ENCODE measurements at places on chromosomes 4 and X.

DNA sequence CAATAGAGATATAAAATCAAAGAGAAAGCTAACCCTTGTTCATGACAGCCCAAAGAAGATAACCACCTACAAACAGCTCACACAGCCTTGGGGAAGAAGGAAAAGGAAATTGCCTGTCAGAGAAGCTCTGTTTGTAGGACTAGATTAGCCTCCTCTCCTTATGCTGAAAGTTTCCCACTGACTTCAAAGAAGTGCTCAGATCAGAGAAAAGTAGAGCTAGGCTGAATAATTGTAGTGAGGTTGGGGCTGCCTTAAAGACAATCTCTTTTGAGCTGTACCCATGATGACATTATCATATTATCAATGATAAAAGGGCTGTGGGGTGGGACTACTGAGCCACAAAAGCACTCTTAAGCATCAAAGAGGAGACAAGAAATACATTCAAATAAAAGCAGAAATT, 223.0 kb upstream of the GALNT7 start:
- peak; percentile 50 for DNase-seq

- no peak for DNase-seq
Observed at GRCh38 chr4:189912170-189912569, 28.5 kb upstream of the FRG1 start.

DNA sequence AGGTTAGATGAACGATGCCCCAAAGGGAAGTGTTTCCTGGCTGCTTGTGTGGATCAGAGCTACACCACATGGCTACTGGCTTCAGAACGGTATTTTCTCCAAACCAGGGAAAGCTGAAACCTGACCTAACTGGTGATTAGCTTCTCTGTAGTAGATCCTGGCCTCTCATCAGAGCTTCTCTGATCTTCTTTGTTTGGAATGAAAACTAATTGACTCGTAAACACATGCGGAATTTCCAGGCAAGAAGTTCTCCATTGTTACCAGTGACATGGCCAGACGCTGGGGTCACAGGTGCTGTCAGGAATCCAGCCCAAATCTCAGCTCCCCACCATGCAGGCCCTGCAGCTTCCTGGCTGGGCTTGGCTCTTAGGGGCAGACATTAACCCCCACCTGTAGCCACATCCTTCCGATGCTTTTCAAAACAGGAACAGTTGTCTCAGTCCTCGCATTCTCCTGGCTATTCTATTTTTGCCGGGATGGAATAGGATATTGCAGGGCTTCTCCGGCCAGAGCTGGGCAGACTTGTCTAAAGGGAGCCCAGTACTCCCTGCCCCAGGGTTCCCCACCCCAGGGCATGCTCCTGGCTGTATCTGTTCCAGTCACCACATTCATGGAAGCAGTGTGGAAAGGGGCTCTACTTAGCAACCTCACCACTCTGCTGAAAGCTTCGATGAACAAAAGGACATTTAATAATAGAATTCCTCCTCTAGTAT, 305.4 kb upstream of the F9 start:
- no peak for DNase-seq

DNA sequence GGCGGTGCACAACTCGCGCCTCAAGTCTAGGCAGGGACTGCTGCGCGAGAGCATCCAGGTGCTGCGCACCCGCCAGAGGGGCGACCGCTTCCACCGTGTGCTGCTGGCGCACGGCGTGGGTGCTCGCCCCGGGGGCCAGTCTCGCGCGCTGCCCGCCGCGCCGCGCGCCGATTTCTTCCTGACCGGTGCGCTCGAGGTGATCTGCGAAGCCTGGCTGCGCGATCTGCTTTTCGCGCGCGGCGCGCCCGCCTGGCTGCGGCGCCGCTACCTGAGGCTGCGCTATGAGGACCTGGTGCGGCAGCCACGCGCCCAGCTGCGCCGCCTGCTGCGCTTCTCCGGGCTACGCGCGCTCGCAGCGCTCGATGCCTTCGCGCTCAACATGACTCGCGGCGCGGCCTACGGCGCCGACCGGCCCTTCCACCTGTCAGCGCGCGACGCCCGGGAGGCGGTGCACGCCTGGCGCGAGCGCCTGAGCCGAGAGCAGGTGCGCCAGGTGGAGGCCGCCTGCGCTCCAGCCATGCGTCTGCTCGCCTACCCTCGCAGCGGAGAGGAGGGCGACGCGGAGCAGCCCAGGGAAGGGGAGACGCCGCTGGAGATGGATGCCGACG, 1.3 kb downstream of the CHST7 start:
- no peak for DNase-seq

GRCh38 chrX:3345281-3346191, 916 bp downstream of the MXRA5 start:
- DNase-seq = peak; percentile 73

GRCh38 chrX:51496501-51497291, at the start of gene NUDT11:
TSS of gene NUDT11 (minus strand) at chrX:51496592. CDS start at chrX:51496444, 148 bp downstream.
- peak; percentile 73 for DNase-seq

GRCh38 chr4:40750461-40751258, 905 bp downstream of the NSUN7 start:
- DNase-seq = peak; percentile 39

- DNase-seq = no peak
Observed at GRCh38 chrX:38183596-38183995, 37.1 kb downstream of the SRPX start.

GRCh38 chr4:80967346-80967745, 63.2 kb upstream of the BMP3 start:
- DNase-seq = no peak

DNA sequence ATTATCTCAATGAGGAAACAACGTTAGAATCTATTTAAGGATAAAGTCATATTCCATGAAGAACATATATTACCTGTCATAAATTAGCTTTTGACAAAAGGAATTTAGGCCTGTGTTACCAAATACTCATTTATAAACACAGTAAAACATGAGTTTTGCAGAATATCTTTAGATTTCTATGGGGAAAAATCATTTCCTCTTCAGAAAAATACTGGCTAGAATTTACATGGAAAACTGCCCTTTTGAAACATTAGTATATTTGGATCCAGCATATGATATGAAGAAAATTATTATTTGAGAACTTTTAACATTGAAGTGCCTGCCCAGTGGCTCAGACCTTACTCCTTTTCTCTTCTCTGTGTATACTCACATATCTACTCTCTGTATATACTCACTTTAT, 131.4 kb upstream of the NEIL3 start:
- no peak for DNase-seq

DNA sequence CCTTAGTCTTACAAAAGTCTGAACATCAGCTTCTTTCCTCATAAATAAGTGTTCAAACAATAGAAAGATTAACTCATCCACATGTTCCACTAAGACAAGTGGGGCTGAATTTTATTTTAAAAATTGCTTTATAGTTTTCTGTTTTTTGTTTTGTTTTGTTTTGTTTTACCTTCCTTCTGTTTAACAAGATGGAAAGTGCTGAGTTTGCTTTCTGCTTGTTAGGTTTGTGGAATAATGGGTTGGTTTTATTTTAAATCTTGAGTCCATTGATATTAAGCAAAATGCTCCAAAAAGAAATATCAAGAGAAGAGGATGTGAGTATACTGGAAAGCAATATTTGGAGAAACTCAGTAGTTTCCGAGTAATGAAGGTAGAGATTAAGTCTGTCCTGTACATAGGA, 458.7 kb downstream of the FAT4 start:
- no peak for DNase-seq

GRCh38 chr4:165115301-165115700, 2.6 kb upstream of the TMEM192 start:
- DNase-seq = no peak

Data from umbilical cord (tissue), 2 donors.